Chondrocyte (in vitro differentiated cells): ENCODE measurements at places on chromosomes 3 and 15. TPM values are rescaled to one million over a fixed set of nuclear protein-coding genes. Genes with fewer than 3 reads are reported as not detected.

DNA sequence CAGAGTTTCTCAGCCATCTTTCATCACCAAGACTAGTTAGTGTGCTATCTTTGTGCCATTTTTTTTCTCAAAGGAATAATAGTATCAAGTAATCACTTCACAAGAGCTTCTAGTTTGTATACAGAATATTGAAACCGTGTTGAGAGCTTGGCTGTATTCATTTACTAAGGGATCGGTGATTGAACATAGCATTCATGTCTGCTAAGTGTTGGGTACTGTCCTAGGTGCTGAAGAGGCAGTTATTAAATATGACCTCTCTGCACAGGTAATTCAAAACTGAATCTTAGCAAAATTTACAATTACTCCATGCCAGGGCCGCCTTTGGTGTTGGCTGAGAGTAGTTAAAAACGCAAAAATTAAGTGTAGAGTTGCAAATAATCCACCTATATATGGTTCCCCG lies 355.3 kb upstream of the RORA start:
- H3K4me3 ChIP-seq, result no peak overlapping the region
- no peaks in the 10 kb centered on the region for H3K4me1 ChIP-seq
- no peak overlapping the region for H3K27ac ChIP-seq
- no peaks in the 10 kb centered on the region for H3K36me3 ChIP-seq
- no peaks in the 10 kb centered on the region for H3K27me3 ChIP-seq

Gene GOLGA6A
- 0.12 to 0.46 TPM in 2 of 3 replicates, not detected in the other for total RNA-seq

GRCh38 chr3:4978204-4978965 lies 852 bp upstream of the BHLHE40 start:
- peaks cover 43% of the 10 kb centered on the region for H3K4me1 ChIP-seq
- peak; percentile 98 for DNase-seq
- H3K4me3 ChIP-seq, result peak overlapping the region; percentile 98
- no peaks in the 10 kb centered on the region for H3K27me3 ChIP-seq
- H3K27ac ChIP-seq, result peak overlapping the region; percentile 98
- peaks cover 24% of the 10 kb centered on the region for H3K36me3 ChIP-seq

DNA sequence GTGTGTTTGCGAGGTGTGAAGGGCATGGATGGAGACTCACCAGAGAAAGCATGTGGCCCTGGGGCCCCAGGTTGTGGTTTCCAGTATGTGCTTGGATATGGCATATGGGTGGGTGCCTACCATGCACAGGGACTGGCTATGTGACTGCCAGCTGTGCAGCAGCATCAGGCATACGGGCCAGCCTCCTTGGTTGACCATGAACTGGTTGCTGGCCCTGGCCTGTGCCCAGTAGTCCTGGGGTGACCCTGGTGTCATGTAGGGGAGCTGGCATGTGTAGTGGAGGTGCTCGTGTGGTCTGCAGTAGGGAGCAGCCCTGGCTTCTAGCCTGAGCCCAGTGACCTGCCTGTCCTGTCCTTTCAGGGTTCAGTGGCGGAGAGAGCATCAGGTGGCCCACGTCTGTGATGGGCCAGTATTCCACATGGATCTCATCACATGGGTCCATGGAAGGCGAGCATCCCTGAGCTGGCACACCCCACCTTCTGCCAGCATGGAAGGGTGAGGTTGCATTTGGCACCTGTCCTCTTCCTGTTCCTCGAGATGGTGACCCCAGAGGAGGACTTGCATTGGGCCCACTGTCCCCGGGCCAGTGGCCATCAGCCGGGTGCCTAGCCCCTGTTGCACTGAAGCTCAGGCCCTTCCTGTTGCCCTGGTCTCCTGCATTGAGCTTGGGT lies 228.9 kb downstream of the SNRPN start:
- H3K4me3 ChIP-seq, result no peak overlapping the region
- no peaks in the 10 kb centered on the region for H3K36me3 ChIP-seq
- H3K27ac ChIP-seq, result no peak overlapping the region
- H3K27me3 ChIP-seq, result no peaks in the 10 kb centered on the region
- DNase-seq, result peak; percentile 70

- no peaks in the 10 kb centered on the region for H3K27me3 ChIP-seq
- DNase-seq, result no peak
- H3K27ac ChIP-seq, result no peak overlapping the region
- H3K4me1 ChIP-seq, result peaks cover 4% of the 10 kb centered on the region
Measured at GRCh38 chr3:151165226-151165625, 37.8 kb downstream of the GPR171 start.

DNA sequence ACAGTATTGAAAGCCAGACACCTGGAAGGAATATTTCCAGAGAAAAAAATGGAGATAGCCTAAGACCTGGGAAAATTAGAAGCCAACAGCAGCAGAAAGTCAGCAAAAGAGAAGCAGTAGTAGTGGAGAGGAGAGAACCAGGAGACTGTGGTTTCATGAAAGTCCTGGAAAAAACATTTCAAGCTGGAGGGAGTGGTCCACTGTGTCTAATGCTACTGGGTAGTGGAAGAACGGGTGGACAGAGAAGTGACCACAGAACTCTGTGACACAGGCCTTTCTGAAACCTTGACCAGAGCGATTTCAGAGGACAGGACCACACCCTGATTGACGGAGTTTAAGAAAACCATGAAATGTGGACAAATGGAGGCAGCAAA lies 15.3 kb upstream of the SH3BP5 start:
- DNase-seq, result no peak
- H3K4me3 ChIP-seq, result no peak overlapping the region
- H3K27me3 ChIP-seq, result peaks cover 19% of the 10 kb centered on the region
- no peaks in the 10 kb centered on the region for H3K36me3 ChIP-seq

DNA sequence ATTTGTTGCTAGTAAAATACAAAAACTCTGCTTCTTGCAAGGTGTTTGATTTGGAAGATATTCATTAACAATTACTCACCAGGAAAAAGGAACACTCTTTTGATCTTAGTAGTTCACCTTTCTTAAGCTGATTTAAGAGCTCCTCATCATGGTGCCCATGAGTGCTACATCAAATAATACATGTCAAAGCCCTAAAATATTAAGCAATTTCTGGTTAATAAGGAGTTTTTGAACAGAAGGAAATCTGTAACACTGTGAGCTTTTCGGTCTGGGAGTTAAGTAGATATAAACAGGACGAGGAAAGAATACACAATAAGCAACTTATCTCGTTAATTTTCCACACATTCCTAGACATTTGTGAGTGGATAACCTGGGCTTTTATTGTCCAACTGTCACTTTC lies 83.9 kb upstream of the DCBLD2 start:
- H3K27me3 ChIP-seq, result no peaks in the 10 kb centered on the region
- no peaks in the 10 kb centered on the region for H3K36me3 ChIP-seq
- no peak overlapping the region for H3K4me3 ChIP-seq
- H3K27ac ChIP-seq, result no peak overlapping the region
- H3K4me1 ChIP-seq, result peaks cover 37% of the 10 kb centered on the region
- DNase-seq, result no peak

Gene RAD51
- total RNA-seq, result 6.9 to 13.0 TPM (median 9.4 TPM) in 3 replicates

DNA sequence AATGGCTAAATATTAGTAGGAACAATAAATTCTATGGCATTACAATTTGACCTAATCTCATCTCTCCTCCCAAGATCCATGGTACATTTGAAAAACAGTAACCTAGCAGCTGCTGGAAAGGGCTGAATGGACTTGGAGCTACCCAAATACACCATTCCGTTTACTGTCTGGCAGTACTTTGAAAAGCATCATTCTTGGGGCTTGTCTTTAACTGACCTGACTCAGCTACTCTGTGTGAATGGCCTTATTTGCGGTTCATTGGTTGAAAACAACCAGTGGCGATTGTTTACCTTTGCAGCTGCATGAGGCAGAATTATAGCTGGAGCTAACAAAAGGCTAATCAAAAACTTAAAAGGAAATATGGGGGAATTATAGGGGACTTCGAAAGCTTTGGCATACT lies 311.2 kb upstream of the MCTP2 start:
- peaks cover 1% of the 10 kb centered on the region for H3K27me3 ChIP-seq
- H3K36me3 ChIP-seq, result peaks cover 3% of the 10 kb centered on the region
- H3K27ac ChIP-seq, result no peak overlapping the region
- DNase-seq, result no peak

DNA sequence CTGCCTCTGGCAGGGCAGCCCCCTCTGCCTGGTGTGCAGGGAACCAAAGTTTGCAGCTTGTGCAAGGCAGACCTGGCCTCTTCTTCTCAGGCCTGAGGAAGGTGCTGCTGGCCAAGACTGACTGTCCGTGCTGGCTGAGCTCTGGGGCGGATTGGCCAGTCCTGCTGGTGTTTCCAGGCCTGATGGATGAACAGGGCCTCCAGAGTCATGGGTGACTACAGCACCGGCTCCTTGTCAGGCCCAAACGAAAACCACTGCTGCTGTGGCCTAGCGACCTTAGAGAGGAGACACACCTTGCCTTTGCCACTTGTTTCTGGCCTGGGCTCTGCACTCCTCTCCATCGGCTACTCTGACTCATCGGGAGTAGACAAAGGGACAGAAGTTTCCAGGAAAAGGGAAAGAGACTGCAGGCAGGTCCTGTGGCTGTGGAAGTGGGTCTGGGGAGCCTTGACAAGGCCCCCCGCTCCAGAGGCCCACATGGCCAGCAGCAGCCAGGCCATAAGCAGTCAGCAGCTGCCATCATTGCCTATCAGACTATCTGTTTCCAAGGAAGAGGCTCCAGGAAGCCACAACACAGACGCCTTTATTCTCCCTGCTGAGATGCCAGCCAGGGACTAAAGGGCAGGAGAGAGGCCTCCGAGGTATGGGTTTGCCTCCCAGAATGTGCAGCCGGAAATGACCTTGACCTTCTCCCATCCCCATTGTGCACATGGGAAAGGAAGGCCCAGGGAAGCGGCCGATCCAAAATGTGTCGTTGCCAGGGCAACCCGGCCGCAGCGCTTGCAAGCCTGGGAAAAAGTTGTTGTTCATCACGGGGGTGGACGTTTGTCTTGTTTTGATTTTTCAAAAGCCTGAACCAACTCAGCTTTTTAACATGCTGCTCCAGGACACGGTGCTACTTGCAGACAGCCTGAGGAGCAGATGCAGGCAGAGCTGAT lies 160.5 kb downstream of the CHSY1 start:
- H3K4me3 ChIP-seq, result peak overlapping the region; percentile 8
- H3K36me3 ChIP-seq, result no peaks in the 10 kb centered on the region
- peak overlapping the region; percentile 76 for H3K27ac ChIP-seq
- H3K27me3 ChIP-seq, result no peaks in the 10 kb centered on the region

DNA sequence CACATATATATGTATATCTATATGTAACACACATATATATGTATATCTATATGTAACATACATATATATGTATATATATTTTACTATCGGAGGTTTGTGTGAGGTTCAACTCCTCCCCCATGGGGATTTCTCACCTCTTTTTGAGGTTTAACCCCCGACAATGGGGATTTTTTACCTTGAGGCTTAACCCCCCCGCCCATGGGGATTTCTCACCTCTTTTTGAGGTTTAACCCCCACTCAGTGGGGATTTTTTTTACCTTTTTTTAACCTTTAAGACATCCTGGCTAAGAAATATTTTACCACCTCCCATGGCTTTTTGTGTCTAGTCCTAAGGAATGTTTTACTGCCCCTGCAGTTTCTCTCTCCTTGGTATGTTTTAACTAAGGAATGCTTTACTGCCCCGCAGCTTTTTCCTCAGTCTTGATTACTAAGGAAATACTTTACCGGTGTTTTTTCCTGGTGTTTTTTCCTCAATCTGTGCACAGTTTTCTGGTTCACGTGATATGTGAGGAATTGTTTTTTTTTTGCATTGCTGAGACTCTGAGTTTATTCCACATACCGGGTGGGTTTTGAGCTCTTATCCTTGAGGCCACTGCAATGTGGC lies 185.2 kb downstream of the KLF13 start:
- no peak overlapping the region for H3K4me3 ChIP-seq
- H3K27me3 ChIP-seq, result peaks cover 7% of the 10 kb centered on the region
- H3K36me3 ChIP-seq, result no peaks in the 10 kb centered on the region
- H3K27ac ChIP-seq, result no peak overlapping the region
